CD8-positive, alpha-beta memory T cell (primary cell): ENCODE measurements at places on chromosomes 16 and 17.
A peak's percentile ranks its signal among the peaks of the same experiment; 100 is the strongest.

DNA sequence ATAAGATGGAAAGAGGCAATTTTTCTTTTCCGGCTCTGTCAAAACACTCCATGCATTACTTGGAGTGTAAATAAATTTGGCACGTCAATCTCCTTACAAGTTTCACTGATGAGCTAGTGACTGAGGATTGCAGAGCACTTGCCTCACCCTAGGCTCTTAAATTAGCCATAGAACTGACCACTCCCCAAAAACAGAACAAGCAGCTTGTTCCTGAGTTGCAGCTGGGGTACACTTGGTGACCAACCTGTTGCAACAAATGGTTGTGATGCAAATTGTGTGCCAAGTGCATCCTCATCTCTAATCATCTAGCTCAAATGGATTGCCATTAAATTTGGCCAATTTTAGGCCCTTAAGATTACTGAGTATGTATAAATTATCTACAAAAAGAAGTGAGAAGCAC lies 67.0 kb downstream of the CACNG1 start:
- H3K4me1 ChIP-seq: no peaks in the 10 kb centered on the region
- H3K27ac ChIP-seq: no peak overlapping the region
- no peaks in the 10 kb centered on the region for H3K27me3 ChIP-seq
- peaks cover 48% of the 10 kb centered on the region for H3K36me3 ChIP-seq
- H3K4me3 ChIP-seq: no peak overlapping the region

DNA sequence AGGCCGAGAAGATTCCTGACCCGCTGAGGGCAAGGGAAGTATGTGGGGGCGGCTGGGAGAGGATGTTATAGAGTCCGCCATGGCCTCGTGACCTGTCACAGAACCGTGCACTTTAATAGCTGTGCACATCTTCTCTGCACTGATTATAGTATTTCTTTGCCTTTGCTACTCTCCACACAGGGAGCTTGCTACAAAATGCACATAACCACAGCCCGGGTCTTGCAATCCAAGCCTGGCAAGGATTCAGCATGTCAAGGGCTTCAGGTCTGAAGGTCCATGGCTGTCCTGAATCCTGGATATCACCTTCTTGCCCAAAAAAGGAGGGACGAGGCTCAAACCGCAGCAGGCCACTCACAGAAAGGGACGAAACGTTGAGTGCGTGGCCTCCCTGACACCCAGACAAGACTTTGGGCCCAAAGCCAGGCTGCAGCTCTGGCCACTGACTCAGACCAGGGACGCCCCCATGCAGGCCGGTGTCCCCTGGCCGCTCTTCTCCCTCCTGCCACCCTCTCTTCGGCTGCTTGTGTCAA lies 43.7 kb downstream of the USP22 start:
- H3K4me3 ChIP-seq: no peak overlapping the region
- H3K27ac ChIP-seq: no peak overlapping the region
- H3K4me1 ChIP-seq: peaks cover 18% of the 10 kb centered on the region
- H3K27me3 ChIP-seq: no peaks in the 10 kb centered on the region
- H3K36me3 ChIP-seq: peaks cover 19% of the 10 kb centered on the region

DNA sequence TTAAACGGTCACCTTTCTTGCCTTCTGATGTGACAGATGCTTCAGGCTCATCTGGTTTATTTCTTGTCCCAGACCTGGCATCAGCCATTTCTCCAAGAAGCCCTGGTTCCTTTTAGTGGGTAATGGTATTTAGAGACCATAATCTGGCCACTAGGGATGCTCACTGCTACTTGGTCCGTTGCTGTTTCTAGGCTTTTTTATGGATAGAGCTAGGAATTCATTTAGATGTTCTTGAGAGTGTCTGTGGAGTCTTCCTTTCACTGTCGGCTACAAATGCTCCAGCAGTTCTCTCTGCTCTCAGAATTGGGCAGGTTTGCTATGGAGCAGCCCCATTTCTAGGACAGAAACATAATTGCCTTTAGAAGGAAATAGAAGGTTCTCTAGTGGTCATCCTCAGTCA lies 214.5 kb downstream of the KATNIP start:
- no peak for DNase-seq
- H3K4me1 ChIP-seq: no peaks in the 10 kb centered on the region
- H3K27ac ChIP-seq: no peak overlapping the region
- no peak overlapping the region for H3K4me3 ChIP-seq
- no peaks in the 10 kb centered on the region for H3K36me3 ChIP-seq

DNA sequence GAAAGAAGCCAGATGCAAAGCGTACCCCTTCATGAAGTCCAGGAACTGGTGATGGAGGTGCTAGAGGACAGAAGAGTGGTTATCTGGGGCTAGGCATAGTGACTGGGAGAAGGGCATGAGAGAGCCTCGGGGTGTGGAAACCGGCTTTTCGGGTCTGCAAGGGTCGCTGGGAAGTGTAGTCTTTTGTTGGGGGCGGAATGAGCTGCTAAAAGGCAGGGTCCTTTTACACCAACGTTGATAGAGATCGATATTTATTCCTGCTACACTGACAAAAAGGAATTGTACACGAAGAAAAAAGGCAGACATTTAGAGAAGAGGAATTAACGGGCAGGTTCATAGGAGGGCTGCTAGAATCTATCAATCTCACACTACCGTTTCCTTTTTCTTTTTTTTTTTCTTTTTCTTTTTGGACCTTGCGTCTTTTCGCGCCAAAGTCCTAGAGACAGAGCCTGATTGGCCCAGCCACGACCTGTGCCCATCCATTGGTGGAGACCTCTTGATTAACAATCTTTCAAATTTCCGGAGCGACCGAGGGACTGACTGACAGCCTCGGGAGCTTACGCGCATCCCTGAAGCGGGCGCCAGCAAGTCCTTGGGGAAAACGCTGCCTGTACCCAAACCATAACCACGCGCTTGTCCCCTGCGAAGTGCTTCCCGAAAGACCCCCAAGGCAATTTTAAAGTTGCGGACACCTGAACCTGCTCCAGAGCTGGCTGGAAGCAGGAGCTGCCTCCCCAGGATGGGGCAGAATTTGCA lies 27.7 kb upstream of the DHRS7B start:
- no peak overlapping the region for H3K27ac ChIP-seq
- H3K36me3 ChIP-seq: no peaks in the 10 kb centered on the region
- peak overlapping the region; percentile 65 for H3K4me3 ChIP-seq
- no peaks in the 10 kb centered on the region for H3K4me1 ChIP-seq
- H3K27me3 ChIP-seq: no peaks in the 10 kb centered on the region

DNA sequence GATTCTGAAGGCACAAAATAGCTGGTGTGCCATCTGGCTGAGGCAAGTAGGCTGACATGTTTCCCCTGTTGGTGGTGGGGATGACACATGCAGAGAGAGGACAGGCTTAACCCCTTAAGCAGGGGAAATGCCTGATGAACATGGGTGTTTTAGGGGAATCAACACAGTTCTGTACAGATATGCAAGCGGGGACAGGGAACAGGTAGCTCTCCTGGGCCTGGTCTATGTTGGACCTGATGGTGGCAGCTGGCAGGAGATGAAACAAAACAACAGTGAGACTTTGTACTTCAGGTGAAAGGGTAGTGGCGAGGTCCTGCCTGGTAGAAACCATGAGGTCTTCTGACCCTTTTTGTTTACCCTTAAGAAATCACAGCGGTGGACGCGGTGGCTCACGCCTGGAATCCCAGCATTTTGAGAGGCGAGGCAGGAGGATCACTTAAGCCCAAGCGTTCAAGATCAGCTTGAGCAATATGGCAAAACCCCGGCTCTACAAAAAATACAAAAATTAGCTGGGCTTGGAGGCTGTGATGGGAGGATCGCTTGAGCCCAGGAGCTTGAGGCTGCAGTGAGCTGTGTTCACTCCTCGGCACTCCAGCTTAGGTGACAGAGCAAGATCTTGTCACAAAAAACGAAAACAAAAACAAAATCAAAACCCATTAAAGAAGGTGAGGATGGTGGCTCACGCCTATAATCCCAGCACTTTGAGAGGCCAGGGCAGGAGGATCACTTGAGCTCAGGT lies 10.5 kb downstream of the OR1F1 start:
- H3K27ac ChIP-seq: no peak overlapping the region
- no peak for DNase-seq
- no peaks in the 10 kb centered on the region for H3K36me3 ChIP-seq
- H3K27me3 ChIP-seq: peaks cover 19% of the 10 kb centered on the region

DNA sequence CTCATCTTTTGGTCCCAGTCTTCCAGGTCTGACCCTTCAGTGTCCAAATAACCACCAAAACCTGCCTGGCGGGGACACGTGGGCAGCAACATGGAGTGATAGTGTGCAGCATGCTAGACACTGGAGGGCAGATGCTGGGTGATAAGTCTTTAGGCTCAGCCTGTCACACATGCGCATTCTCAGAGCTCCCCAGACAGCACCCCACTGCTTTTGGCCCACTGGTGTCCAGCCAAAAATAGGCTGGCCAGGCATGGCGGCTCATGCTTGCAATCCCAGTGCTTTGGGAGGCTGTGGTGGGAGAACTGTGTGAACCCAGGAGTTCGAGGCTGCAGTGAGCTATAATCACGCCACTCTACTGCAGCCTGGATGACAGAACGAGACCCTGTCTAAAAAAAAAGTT lies 12.3 kb downstream of the GINS2 start:
- H3K4me3 ChIP-seq: no peak overlapping the region
- H3K27ac ChIP-seq: no peak overlapping the region
- H3K4me1 ChIP-seq: no peaks in the 10 kb centered on the region
- H3K27me3 ChIP-seq: no peaks in the 10 kb centered on the region
- DNase-seq: no peak

DNA sequence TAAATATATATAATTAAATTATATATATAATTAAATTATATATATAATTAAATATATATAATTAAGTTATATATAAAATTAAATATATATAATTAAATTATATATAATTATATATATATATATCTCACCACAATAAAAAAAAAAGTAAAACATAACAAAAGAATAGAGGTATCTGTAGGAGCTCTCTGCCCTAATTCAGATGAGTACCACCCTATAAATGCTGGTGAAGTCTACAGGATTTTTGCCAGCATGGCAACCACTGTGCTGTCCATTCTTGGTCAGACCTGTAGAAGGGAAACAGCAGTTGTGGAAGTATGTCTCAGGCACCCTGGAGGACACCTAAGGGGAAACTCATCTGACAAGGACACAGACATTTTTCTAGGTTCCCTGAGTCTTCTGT lies 259.7 kb downstream of the PRKCA start:
- no peaks in the 10 kb centered on the region for H3K4me1 ChIP-seq
- H3K27ac ChIP-seq: no peak overlapping the region
- no peak overlapping the region for H3K4me3 ChIP-seq
- no peaks in the 10 kb centered on the region for H3K36me3 ChIP-seq

GRCh38 chr17:30318155-30318554 lies 15.7 kb downstream of the TMIGD1 start:
- DNase-seq: no peak
- peaks cover 6% of the 10 kb centered on the region for H3K4me1 ChIP-seq
- H3K4me3 ChIP-seq: no peak overlapping the region
- H3K36me3 ChIP-seq: no peaks in the 10 kb centered on the region
- no peak overlapping the region for H3K27ac ChIP-seq
- H3K27me3 ChIP-seq: no peaks in the 10 kb centered on the region

DNA sequence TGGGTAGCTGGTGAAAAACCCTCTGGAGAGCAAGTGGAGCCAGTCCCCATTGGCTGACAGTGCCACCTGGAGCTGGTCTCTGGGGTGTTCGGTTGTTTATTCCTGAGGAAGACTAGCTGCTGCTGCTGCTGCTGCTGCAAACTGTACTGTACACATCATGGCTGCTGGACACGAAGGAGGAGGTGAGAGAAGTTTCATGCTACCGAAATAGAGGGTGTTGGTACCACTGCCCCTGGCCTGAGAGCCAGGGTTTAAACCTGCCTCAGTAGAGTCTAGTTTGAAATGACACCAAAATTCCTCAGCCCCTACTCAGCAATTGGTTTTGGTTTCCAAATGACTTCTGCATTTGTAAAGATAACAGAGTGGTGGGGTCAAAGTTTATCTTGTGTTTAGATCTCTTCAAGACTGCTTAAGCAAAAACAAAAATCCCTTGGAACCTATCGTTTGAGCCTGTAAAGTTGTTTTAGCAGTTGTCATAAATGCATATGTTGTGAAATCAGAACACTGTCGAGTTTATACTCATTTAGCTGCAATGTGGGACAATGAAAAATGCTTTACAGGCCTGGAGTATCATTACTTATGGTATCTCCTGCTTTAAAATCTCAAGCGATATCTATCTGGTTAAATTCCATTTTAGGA lies 40.8 kb downstream of the CYB5B start:
- H3K27ac ChIP-seq: no peak overlapping the region
- peaks cover 17% of the 10 kb centered on the region for H3K4me1 ChIP-seq
- no peak overlapping the region for H3K4me3 ChIP-seq
- H3K27me3 ChIP-seq: no peaks in the 10 kb centered on the region
- no peak for DNase-seq

- no peaks in the 10 kb centered on the region for H3K27me3 ChIP-seq
- H3K4me3 ChIP-seq: no peak overlapping the region
- H3K4me1 ChIP-seq: no peaks in the 10 kb centered on the region
- no peaks in the 10 kb centered on the region for H3K36me3 ChIP-seq
- no peak overlapping the region for H3K27ac ChIP-seq
Measured at GRCh38 chr16:31055613-31056012, 18.4 kb downstream of the ZNF668 start.

DNA sequence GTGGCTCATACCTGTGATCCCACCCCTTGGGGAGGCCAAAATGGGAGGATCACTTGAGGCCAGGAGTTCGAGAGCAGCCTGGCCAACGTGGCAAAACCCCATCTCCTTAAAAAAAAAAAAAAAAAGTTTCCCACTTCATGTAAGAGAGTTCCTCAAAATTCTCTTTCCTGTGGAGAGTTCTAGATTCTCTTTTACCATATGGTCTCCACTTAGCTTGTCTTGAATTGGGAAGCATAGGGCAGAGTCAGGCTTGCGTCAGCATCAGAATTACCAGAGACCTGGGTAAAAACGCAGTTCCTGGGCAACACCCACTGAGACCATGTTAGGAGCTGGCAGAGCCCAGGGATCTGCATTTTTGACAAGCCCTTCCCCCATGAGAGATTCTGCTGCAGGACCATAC lies 158.4 kb downstream of the CCDC182 start:
- no peaks in the 10 kb centered on the region for H3K4me1 ChIP-seq
- no peaks in the 10 kb centered on the region for H3K36me3 ChIP-seq
- no peaks in the 10 kb centered on the region for H3K27me3 ChIP-seq
- DNase-seq: no peak
- no peak overlapping the region for H3K27ac ChIP-seq

DNA sequence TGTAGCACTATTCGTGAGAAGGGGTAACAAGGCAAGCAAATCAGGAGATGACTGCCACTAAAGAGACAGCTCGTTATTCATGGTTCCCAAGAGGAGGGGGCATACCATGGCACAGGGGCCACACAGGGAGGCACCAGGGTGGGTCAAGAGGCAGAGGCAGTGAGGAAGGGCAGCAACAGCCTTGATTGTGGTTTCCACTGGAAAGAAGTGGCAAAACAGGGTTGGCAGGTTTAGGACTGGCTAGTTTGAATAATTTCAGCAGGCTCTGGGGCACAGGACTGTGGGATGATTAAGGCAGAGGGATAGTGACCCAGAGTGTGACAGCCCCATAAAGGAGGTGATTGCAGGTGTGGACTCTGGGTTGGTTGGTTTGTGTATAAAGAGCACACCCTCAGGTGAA lies 188.9 kb downstream of the CBLN1 start:
- no peaks in the 10 kb centered on the region for H3K4me1 ChIP-seq
- no peak for DNase-seq
- no peak overlapping the region for H3K4me3 ChIP-seq
- H3K36me3 ChIP-seq: no peaks in the 10 kb centered on the region
